ENCODE measurements at places on chromosomes 13 and 19.
A peak's percentile ranks its signal among the peaks of the same experiment; 100 is the strongest.

DNA sequence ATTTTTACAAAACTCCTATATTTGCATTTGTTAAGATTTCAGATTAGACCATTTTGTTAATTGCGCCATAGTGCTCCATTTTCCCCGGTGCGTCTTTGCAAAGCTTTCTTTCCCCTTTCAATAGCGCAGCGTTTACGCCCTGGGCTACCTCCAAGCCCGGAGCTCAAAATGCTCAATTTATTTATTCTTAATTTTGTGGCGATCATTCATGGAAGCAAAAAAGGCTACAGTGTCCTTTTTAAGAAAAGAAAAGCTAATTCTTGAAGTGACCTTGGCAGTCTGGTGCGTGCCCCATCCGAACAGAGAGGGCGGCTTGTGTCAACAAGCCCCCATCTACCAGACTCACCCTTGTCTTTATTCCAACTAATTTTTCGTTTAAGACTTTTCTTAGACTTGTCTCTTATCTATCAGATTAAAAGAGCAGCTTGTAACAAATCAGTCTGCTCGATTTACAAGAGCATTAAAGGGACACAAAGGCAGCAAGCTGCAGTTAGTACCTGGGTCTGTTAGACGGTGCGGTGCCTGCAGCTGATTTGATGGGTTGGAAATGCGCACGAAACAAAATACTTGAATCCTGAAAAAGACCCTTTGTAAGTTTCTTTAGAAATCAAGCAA, 30.1 kb downstream of the GSX1 start:
- DNase-seq = peak; percentile 19

DNA sequence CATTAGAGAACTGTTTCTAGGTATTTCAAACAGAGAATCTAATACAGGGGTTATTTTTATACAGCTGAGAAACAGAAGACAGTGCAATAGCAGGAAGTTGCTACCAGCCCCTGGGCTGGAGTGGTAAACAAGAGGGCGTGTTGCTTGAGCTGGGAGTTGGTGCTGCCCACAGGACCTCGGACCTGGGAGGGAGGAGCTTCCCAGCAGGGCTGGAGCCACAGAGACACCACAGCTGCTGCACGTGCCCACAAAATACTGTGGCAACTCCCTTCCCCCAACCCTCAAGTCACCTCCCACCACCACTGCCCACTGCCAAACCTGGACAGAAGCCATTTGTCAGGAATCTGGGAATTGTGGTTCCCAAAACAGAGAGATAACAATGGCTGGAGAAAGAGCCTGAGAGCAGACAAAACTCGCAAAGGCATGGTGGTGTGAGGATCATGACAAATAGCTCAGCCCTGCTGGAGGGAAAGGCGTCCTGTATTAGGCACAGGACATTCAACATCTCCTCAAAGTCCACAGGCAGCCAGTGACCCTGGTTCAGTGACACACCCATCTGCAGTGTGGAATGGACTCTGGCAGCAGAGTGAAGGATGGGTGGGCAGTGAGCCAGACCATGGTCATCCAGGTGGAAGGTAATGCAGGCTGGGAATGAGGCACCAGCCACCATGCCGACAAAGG, 57.2 kb downstream of the SPATA13 start:
- DNase-seq = peak; percentile 15

- peak; percentile 68 for DNase-seq
These were observed 21.1 kb downstream of the ARL11 start for GRCh38 chr13:49649244-49649962.

GRCh38 chr13:67224148-67224846, 5.8 kb downstream of the PCDH9 start:
- DNase-seq = peak; percentile 95
